Activated CD4-positive, alpha-beta T cell treated with anti-CD3 and anti-CD28 coated beads for 1 hour (primary cell): ENCODE measurements at places on chromosomes 11 and 22.

DNA sequence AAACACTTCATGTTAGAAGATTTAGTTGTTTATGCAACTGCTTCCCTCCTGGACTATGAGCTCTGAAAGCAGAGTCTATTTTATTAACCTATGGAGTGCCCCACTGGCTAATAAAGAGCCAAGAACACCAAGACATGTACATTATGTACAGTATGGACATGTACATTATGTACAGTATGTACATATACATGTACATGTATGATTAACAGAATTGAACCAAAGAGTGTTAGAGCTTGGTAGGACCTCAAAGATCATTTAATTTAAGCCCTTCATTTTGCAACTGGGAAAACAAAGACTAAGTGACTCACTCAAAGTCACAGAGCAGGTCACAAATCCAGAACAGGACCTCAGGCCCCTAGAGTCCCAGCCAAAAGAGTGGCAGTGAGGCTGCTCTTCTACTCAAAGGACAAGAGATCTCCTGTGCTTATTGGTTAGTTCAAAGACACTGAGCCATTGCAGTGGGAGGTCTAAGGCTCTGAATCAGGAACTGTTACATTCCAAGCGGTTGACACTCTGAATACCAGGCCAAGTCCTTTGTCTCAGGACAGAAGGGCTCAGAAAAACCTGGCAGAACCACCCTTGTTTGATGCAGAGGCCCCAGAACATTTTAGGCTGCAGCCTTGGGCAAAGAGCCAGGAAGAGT is 103.8 kb downstream of the FAM168A start:
- DNase-seq: no peak

GRCh38 chr11:67273260-67273990 is 7.2 kb downstream of the GRK2 start:
- DNase-seq: no peak

DNA sequence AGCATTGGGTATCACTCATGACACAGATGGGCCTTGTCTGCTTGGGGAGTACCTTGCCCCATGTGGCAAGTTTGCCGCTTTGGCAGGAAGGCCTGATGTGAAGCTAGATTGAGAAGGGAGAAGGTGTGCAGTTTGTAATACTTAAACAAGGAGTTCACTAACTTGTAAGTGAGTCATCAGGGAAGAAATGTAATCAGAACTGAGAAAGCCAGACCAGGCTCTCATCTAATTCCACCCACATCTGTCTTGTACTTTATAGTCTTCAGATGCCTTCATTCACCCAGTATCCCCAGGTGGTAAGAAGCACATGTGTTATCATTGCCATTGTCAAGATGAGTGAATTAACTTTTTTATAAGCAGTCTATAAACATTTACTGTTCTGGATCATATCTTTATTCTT is 116.0 kb upstream of the DDI1 start:
- no peak for DNase-seq

GRCh38 chr11:66649903-66650302 is 11.4 kb downstream of the RBM4 start:
- no peak for DNase-seq

DNA sequence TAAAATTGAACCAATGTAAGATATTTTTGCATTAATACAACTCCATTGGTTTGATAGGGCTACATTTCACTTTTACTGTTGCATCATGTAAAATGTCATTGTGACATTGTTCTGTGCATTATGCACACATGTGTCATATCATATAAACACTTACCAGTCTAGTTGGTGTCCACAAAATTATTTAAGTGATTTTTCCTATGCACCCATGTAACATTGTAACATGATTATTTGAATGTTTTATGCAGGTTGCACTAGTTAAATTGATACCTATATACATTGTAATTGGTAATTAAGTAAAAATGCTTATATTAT is 9.6 kb upstream of the BIRC3 start:
- DNase-seq: no peak

GRCh38 chr11:36074941-36075431 is 131.1 kb downstream of the LDLRAD3 start:
- DNase-seq: no peak

- DNase-seq: no peak
These were observed 5.2 kb upstream of the OLFML1 start for GRCh38 chr11:7480113-7480512.

DNA sequence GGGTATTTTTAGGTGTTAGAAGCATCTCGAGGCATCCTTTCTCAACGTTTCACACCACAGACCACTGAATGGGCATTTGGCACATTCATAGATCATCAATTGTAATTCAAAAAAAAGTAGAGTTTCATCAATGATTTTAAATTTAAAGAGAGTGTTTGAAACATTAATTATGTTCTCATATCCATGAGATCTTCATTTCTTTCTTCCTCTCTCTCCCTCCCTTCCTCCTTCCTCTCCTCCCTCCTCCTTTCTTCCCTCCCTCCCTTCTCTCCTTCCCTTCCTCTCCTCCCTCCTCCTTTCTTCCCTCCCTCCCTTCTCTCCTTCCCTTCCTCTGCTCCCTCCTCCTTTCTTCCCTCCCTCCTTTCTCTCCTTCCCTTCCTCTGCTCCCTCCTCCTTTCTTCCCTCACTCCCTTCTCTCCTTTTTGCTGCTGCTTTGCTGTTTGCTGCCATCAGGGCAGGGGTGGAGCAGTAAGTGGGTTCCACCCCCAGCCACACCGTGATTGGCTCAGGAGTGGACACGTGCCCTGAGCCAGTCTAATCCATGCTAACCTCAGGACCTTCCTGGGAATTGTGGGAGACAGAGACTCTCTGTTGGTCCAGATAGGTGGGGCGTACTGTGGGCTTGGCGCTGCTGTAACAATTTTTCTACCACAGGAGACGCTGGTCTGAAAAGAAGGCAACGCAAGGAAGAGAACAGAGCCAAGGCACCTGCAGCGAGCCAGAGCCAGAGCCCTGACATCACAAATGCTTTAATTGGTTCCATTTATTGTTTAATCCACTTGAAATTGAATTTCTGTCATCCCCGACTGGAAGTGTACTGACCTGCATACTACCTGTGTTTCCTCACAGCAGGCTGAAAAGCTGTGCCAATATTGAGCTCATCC is 33.7 kb upstream of the APOBEC3A start:
- DNase-seq: no peak

DNA sequence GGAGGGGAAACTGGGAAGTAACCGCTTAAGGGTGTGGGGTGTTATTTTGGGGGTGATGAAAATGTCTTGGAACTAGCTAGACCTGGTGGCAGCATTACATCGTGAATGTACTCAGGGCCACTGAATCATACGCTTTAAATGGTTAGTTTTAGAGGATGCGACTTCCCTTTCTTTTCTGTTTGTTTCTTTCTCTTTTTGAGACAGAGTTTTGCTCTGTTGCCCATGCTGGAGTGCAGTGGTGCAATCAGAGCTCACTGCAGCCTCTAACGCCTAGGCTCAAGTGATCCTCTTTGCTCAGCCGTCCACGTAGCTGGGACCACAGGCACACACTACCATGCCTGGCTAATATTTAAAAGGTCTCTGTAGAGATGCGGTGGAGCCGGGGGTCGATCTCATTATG is 5.6 kb upstream of the MIAT start:
- no peak for DNase-seq

GRCh38 chr11:117934526-117935307 is 5.5 kb upstream of the TMPRSS13 start:
- no peak for DNase-seq

- DNase-seq: no peak
These were observed 18.2 kb upstream of the CCDC34 start for GRCh38 chr11:27381238-27381666.

GRCh38 chr22:39449708-39450107 is 7.1 kb upstream of the MGAT3 start:
- DNase-seq: no peak
